ENCODE measurements at places on chromosomes 12 and 14. TPM values are rescaled to one million over a fixed set of nuclear protein-coding genes. Genes with fewer than 3 reads are reported as not detected.

- no peak for DNase-seq
Observed at GRCh38 chr14:58571769-58572472, 65.8 kb upstream of the DACT1 start.

DNA sequence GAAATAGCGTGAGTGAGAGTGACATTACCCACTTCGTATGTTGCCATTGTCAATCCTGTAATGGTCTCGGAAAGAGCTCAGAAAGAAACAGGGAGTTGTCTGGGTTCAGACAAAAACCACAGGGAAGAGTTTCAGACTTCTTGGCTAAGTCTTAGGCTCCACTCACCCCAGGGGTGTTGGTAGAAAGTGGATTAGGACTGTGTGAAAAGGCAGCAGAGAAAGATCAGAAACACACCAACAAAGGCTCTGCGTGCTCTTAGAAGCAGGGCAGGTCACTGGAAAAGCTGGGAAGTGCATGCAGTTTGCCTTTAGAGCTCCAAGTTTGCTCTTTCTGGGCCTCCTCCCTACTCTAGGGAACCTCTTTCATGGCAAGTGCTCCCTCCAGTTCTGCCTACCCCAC, 106.1 kb upstream of the PLXNC1 start:
- no peak for DNase-seq

GRCh38 chr12:91249054-91249453, 66.4 kb upstream of the DCN start:
- DNase-seq = no peak

The ALG10B gene
- 2.9 TPM for total RNA-seq

DNA sequence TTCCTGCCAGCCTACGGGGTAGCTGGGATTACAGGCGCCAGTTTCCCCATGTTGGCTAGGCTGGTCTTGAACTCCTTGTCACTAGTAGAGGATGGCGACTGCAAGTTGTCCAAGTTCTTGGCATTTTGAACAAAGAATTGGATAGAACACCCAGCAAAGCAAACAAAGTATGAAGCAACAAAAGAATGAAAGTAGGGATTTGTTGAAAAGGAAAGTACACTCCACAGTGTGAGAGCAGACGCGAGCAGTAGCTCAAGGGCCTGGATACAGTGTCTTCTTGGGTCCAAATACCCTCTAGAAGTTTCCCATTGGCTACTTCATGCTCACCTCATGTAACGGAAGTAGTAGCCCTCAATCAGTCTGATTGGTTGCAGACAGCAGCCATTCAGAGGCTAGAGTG, 152.2 kb downstream of the CCER1 start:
- no peak for DNase-seq

- DNase-seq = no peak
Observed at GRCh38 chr12:80195074-80195726, 95.9 kb downstream of the OTOGL start.

The NANOG gene
- total RNA-seq = not detected

Measured in SJSA1 (cell line).